ENCODE measurements at places on chromosomes 6 and 20.

DNA sequence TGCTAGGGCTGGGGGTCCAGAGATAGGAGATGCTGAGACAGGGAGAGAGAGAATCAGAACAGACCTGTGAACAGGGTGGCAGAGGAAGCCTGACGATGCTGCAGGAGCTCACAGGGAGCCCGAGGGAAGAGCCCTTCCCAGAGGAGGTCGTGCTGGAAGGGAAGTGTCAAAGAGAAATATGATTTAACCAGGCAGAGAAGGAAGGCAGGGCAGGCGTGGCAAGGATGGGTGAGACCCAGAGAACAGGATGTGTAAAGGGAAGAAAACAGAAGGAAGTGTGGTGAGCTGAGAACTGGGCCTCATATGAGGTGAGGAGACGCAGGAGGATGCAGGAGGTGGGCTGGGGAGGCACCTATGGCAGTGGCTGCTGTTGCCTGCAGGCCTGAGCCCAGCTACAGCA, 105.6 kb downstream of the ZDHHC14 start:
- no peak for DNase-seq

DNA sequence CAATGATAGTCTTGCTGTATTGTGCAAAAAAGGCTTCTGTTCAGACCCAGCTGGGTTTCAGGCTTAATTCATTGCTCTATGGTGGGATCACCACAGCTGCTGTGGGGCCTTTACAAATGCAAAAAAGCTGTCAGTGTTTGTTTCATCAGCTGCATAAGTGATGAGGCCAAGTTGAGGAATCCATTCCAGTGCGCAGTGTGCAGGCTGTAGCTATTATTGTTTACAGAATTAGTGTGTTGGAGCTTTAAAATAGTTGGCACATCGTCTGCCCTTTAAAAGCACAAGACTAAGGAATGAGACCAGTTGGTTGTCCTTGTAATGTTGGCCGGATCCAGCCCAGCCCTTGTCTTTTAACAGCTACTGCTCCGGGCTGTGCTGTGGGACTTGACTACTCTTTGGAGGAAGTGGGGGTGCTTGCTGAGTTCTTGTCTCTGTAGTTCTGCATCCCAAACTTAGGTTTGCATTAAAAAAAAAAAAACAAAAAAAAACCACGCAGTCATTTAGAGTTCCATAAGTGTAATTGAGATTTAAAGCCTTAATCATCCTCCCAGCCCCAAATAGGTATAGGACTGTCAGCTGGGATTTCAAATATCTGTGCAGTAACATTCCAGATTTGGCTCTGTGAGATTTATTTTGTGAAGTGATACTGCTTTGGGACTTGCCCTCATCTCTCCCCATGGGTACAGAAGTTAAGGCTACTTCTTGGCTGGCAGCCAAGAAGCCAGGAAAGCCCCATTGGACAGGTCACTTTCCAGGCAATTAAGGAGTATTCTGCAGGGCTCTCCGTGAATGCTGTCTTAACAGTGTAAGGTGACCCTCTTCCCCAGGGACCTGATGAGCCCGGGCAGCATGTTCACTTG, 19.3 kb downstream of the JARID2 start:
- peak; percentile 97 for DNase-seq

DNA sequence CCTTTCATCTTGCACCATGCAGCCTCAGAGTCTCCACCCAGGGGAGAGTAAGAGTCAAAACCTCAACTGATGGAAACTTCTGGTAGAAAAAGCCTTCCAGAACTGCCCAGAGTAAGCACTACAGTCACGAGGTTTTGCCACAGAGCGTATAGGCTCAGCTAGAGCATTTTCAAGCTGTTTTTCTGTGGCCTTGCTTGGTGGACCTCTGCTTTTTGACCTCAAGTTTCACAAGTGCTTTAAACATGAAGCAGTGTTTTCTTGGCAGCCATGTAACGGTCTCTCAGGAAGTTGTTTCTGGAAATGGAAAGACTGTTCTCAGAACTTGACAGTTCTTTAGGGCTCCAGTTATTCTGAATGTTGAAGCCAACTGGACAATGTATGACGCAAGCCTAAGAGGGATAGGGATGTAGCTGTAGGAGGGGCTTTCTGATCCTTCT, 146.5 kb downstream of the ZDHHC14 start:
- DNase-seq, result peak; percentile 62

GRCh38 chr6:44009425-44010321, 117.6 kb downstream of the MRPL14 start:
- DNase-seq, result no peak

DNA sequence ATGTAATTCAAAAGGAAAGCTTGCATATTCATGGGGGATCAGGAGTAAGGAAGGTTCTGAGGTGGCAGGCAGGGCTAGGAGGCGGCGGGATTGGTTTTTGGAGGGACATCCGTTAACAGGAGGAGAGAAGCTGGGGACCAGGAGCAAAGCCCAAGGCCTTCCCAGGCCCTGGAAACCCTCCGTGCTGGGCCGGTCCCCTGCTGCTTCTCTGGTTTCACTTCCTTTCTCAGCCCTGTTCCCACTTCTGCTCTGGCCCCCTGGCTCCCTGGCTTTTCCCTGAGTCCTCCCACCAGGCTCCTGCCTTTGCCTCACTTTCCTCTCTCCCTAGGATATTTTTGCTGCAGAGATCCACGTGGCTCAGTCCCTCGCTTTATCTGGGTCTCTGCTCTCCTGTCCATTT, 26.4 kb upstream of the SALL4 start:
- no peak for DNase-seq

- no peak for DNase-seq
Measured at GRCh38 chr6:40391086-40391485, 196.1 kb downstream of the LRFN2 start.

- no peak for DNase-seq
Measured at GRCh38 chr20:5979801-5980200, 29.3 kb downstream of the MCM8 start.

GRCh38 chr20:46894971-46895905, 595 bp downstream of the EYA2 start:
- no peak for DNase-seq

DNA sequence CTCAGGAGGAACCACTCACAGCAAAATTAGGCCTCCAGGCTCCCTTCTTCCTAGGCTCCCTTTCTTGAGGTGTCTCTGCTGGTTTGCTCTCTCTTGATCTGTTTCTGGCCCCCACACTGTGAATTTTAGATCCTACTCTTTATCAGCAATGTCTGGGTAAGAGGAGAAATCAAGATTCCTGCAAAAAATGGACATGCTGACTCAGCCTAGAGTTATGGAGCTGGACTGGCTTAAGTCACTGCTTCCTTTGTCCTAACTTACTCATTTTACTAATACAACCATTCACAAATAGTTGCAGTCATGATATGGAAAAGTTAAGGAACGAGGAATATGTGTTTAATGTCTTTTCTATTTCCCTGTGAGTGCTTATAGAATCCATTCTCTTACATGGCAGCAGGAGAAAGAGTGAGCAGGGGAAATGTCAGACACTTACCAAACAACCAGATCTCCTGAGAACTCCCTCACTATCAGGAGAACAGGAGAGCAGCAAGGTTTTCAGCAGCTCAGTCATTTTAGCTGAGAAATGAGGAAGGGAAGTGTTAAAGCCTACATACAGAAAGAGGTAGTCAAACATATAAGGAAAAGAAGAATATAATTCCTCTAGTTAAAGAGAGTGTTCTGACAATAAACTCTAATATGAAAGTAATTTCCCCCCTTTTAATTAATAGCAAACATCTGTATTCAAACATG, 160.8 kb downstream of the PDE7B start:
- DNase-seq, result no peak

DNA sequence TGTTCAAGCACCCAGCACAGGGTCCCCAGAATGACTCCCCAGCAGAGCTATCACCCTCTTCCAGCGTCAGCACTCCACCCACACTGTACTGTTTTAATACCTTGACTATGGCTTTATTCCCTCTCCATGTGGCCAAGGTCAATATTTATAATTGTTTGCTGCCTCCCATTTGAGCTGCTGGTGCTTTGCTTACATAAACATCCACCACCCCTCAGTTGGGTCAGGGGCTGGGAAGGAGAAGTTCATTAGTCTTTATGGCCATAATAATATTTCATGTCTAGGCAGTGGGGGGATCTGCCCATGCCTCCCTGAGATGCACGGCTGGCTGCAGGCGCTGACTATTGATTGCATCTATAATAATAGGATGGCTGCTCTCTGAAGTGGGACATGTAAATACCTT, 41.8 kb upstream of the SAYSD1 start:
- DNase-seq, result no peak

GRCh38 chr20:276620-277495, 13.7 kb downstream of the C20orf96 start:
- DNase-seq, result no peak

DNA sequence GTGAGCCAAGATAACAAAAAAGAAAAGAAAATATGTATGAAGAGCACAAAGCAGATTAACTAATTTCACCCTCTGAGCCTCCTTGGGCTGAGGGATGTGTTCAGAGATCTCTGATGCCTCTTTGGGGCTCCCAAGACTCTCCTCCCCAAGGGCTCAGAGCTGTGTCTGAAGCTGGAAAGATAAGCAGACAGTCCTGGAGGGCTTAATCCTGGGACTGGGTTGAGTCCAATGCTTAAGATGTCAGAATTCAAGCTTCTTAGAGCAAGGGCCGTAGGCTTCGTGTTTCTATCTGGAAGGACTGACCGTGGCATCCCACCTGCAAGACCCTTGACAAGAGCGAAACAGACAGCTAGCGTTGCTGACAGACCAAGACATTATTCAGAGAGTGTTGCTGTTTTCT, 229.0 kb downstream of the ZMYND8 start:
- no peak for DNase-seq

DNA sequence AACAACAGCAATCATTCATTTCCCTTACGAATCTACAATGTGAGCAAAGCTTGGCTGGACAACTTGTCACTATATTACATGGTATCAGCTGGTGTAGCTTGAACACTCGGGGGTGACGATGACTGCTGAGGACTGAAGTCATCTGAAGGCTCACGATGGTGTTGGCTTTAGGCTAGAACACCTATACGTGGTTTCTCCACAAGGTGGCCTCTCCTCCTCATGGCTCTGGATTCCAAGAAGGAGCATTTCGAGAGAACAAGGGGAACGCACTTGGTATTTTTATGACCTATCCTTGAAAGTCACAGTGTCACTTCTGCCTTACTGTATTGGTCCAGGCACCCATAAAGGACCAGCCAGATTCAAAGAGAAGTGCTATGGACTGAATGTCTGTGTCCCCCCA, 37.5 kb upstream of the ADGRF1 start:
- DNase-seq, result no peak

DNA sequence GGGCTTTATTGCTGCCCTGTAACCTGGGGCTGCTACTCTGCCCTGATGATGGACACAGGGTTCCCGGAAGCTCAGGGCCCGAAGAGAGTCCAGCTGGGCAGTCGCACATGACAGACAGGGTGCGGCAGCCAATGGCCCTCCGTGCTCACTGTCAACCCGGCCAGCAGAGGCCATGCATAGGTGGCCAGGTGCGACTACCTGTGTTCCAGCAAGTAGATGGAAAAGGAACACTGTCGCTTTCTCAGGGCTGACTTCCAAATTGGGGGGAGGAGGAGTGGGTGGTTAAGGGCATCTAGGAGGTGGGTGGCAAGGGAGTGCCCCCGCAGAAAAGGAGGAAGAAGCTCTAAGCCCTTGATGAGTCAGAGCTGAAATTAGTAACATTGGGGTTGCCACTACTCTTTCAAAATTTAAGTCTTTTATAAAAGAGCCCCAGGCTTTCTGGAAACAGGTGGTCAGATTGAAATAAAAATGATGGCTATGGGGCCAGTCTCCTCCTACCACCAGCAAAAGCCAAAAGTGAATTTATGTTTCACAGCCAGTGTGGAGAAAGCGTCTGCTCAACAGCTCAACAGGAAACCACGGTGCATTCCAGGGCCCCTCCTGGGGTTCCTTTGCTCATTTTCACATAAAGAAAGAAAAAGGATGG, 2.3 kb upstream of the RAMACL start:
- DNase-seq, result no peak

DNA sequence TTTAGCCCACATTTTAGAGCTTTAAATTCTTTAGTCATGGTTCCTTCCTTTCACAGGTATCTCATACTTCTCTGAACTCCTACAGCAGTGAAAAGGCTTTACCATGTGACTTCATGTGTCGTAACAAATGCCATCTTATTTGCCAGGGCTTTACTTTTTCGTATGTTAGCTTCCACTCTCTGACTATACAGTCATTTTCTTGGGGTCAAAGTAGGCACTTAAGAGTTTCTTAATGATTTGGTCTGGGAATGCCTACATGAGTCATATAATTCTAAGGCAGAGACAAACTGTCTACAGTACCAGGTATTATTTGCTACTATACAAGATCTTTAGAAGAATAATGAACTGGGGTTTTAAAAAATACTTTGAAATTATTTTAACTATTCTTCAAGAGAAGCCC, 15.0 kb downstream of the RAB23 start:
- no peak for DNase-seq

- DNase-seq, result no peak
Measured at GRCh38 chr6:43773050-43773979, 3.3 kb downstream of the VEGFA start.

- DNase-seq, result no peak
Measured at GRCh38 chr6:29477923-29478450, 9.8 kb downstream of the MAS1L start.

DNA sequence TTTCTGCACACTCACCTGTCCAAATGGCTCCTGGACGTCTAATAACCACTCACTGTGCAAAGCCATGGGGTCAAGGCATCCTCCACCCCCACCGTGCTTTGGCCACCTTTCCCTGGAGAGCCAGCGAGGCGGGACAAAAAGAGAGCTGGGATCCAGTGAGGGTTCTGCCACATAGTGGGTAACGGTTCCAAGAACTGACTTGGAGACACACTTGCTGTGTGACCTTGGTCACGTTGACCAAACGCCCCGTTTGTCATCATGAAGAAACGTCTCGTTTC, 287.2 kb downstream of the TFAP2C start:
- no peak for DNase-seq

DNA sequence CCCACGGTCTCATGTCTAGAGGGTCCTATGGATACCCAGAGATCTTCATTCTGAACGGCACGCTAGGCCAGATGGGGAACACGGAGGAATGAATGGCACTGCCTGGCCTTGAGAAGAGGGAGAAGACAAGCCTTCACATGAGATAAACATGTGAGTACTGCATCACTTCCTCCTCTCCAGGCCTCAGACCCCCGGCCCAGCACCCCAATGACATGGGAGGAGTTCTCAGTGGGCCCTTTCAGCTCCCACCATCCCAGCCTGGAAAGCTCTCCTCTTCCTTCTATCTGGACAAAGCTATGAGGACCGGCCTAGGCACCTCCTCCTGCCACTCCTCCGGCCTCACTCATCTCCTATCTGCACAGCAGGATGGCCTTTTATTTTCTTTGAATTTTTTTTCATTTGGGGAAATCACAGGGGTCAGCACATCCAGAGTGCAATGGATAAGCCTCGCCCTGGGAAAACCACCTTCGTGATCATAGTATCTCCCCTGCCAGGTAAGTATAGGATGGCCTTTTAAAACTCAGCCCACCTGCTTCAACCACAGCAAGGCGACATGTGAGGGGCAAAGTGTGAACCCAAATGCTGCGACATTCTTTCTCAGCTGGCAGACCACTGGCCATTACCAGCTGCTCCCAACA, 39.2 kb upstream of the CDKN1A start:
- DNase-seq, result no peak

DNA sequence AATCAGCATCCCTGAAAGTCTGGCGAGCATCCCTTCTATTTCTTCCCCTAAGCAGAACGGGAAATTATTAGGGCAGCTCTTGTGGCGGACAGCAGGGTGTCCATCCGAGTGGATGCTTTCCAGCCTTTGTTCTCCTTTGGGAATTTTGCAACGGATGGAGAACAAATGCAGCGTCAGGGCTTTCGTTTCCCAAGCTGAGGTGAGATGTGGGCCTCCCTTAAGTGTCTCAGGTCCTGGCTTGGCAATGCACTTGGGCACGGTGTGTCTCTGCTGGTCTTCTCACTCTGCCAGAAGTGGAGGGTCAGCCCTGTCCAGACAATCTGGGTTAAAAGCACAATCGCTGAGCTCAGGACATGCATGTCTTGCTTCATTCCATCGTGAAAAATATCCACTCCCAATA, 43.5 kb downstream of the FOXA2 start:
- DNase-seq, result no peak

All from pons (tissue), 1 donor.